Activated CD4-positive, alpha-beta T cell treated with anti-CD3 and anti-CD28 coated beads, Interleukin-2, Interleukin-4, amounts not matched to agents 100 ng/mL and 50 ng/mL, durations not matched to agents 16 hours and 8 hours (primary cell): ENCODE measurements at places on chromosomes 5 and 9.
A peak's percentile ranks its signal among the peaks of the same experiment; 100 is the strongest.

GRCh38 chr5:10892911-10893215, 131.8 kb upstream of the DAP start:
- no peak for DNase-seq

- DNase-seq, result no peak
These were observed 606.3 kb downstream of the TLE1 start for GRCh38 chr9:81083067-81083466.

GRCh38 chr5:58834242-58835225, 251.7 kb downstream of the RAB3C start:
- no peak for DNase-seq

DNA sequence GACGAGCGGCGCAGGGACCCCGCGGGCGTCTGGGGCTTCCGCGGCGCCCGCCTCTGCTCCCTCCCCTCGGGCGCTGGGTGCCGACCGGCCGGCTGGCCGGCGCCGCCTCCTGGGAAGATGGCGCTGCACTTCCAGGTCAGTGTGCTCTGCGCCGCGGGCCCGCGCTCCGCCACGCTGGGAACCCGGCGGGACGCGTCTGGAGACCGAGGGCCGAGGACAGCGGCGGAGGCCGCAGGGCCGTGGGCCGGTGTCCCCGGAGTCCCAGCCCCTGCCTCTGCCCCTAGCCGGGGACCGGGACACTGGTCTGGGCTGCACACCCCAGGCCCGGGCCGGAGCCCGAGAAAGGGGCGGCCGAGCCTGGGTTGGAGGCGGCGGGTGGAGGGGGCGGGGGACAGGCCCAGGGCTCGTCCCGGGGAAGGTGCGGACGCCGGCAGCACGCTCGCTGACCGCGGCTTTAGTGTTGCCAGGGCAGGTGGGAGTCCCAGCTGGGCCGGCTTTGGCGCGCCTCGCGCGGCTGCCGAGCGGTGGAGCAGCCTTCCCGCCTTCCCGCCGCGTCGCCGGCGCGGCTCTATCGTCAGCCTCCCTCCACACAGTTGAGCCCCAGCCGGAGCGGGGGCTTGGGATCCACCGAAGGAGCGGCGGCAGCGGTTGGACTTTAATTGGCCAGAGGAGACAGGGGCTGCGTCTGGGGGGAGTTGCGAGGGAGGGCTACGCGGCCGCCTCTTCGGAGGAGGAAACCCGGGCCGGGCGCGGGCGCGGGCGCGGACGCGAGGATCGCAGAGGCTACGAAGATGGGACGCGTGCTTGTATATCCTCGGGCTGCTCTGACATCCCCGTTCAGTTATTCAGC, at the start of gene RANBP17:
Gene RANBP17, plus strand, starts transcription at position 102 of the 850 bp plus-strand sequence.
- no peak for DNase-seq

DNA sequence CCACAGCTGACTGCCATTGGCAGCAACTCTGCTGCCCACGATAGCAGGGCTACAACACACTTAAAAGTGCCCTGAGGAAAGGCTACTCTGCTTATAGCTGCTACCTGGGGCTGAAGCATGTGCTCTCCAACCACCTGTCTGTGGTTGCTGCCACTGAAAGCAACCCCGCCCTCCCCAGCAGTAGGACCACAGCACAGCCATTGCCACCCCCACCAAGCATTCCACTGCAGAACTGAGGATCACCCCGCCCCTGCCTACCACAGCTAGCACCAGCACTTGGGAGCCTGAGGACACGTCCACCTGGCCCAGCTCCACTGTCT, 85.8 kb downstream of the LPAR1 start:
- DNase-seq, result no peak

DNA sequence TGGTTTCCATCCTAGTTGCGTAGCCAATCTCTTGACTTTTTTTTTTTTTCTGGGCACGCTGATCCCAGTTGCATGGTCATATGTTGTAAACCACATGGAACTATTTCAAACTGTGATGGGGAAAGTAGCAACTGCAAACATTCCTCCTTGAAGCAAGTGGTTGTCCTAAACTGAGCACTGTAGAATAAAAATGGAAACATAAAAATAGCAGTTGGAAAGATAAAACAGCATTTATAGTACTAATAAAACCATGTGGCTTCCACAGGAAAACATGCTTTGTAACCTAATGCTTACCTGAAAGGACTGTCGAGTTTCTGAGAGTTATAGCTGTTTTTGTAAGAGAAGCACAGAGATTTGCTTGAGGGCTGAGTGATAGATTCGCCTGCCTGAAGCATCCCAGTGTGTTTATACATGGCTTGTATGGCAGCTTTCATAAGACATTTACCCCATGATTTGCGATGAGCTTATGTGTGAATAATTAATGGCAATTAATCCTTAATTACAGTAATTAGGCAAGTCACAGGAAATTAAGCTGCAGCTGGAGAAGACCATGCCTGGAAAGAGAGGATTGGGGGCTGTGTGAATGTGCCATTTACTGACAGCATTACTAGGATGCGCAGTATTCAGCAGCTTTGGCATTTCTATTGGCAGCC, 136.5 kb downstream of the PBX3 start:
- DNase-seq, result no peak

GRCh38 chr5:96875791-96876291, 459 bp upstream of the ERAP2 start:
- DNase-seq, result peak; percentile 48

GRCh38 chr5:66113160-66113559, 30.9 kb upstream of the SREK1 start:
- no peak for DNase-seq

- DNase-seq, result no peak
These were observed 36.4 kb upstream of the ANGPTL2 start for GRCh38 chr9:127158786-127159324.

GRCh38 chr9:12813960-12814876, 39.4 kb downstream of the LURAP1L start:
- DNase-seq, result no peak

DNA sequence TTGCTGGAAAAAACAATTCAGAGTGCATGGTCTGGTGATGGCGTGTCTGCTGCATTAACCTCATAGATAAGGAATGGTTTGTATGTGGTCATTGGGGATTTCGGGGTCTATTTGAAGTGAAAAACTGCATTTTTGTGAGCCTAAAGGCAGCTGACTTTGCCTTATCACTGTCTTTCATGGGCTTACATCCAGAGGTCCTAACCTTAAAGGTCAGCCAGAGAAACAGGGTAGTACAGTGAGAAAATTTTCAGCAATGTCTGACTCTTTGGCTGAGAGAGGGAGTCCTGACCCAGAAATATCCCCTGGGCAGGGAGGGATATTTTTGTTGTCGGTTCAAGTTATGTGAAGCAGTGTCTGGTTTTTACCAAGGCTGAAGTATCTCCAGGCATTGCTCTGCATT, 5.7 kb downstream of the PCSK5 start:
- no peak for DNase-seq

- no peak for DNase-seq
These were observed 18.9 kb upstream of the VLDLR start for GRCh38 chr9:2602704-2603116.

DNA sequence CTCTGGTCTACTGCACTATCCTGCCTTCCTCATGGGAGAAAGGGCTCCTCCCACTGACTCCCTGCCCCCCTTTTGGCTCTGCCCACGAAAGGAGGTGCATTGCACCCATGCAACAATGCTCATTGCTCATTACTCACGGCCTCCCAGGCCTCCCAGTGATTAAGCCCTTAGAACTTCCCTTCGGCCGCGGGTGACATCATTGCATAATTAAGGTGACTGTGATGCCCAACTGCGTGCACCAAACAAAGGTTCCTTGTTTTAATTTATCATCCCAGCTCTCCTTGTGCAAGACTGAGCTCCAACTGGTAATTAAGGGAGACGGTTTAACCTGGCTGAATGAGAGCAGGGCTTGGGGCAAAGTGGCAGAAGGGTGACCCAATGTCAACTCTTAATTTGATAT, 180.4 kb downstream of the GAS1 start:
- no peak for DNase-seq

GRCh38 chr9:81602887-81603680, 86.3 kb downstream of the TLE1 start:
- DNase-seq, result no peak

GRCh38 chr9:24413651-24414050, 132.0 kb downstream of the IZUMO3 start:
- no peak for DNase-seq

- DNase-seq, result no peak
These were observed 365.2 kb downstream of the GADD45G start for GRCh38 chr9:89969881-89970639.

GRCh38 chr5:168174376-168174775, 117.1 kb upstream of the WWC1 start:
- DNase-seq, result no peak

DNA sequence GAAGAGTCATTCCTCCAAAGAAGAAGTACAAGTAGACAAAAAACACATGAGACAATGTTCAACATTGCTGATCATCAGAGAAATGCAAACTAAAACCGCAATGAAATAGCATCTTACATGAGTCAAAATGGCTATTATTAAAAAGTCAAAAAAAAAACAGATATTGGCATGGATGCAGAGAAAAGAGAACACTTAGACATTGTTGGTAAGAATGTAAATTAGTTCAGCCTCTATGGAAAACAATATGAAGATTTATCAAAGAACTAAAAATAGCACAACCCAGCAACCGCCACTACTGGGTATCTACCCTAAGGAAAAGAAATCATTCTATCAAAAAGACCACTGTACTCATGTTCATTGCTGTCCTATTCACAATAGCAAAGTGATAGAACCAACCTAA, 157.5 kb downstream of the CHSY3 start:
- DNase-seq, result no peak

- no peak for DNase-seq
These were observed 18.6 kb upstream of the PLIN2 start for GRCh38 chr9:19145881-19146280.

DNA sequence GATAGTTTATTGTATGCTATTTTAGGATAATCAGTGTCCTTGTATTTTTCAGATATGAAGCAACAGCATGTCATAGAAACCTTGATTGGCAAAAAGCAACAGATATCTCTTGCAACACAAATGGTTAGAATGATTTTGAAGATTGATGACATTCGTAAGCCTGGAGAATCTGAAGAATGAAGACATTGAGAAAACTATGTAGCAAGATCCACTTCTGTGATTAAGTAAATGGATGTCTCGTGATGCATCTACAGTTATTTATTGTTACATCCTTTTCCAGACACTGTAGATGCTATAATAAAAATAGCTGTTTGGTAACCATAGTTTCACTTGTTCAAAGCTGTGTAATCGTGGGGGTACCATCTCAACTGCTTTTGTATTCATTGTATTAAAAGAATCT, 14.5 kb downstream of the CCT5 start:
- DNase-seq, result no peak

DNA sequence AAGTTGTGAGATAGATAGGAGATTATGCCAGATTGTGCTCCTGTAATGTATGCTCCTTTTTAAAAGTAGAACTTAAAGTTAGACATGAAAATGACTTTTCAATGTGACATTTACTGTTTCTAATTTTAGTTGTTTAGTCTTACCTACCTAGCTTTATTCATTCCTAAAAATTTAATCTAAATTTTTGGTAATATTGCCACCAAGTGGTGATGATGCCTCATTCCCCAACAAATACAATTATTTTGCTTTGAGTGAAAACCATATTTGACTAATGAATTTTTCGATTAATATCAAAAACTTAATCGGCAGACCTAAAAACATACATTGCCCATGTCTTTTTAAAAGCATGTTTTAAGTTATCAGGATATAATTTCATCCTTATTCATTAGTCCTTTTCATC, 25.6 kb downstream of the PPWD1 start:
- no peak for DNase-seq

GRCh38 chr5:93034621-93035590, 546.1 kb downstream of the NR2F1-AS1 start:
- DNase-seq, result no peak

DNA sequence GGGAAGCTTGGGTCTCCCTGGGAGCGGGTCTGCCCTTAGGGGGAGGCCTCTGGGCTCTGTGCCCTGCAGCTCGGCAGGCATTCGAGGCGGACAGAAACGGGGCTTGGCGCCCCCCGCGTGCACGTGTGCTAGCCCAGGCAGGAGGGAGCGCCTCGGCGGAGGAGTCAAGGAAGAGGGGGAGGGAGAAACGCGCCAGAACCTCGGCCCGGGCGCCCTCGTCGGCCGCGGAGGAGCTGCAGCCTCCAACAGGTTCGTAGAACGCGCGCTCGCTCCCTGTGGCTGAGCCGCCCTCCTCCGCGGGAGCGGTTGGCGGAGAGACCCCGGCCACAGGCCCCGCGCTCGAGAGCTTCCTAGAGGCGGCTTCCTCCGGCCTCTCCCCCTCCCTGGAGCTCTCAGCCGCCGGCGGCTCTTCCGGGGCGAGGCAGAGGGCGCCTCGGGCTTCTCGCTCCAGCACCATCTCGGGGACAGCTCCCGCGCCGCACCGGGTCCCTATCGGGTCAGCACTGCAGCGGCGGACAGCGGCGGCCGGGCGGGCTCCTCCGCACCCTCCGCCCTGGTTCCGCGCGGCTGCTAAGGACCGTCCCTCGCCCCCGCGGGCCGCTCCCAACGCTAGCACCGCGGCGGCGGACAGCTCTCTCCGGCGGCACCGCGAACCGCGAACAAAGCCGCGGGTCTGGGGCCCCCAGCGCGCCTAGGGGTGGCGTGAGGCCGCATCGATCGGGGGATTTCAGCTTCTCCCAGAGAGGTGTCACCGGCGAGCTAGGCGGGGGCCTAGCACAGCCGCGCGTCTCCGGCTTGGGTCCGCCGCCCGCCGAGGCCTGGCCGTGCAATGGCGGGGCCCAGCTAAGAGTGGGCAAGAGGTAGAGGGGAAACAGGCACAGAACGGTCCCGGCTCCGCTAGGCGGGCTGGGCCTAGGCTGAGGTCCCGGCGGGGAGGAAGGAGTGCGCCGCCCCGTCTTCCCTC, 74.6 kb upstream of the CPLX2 start:
- peak; percentile 70 for DNase-seq

DNA sequence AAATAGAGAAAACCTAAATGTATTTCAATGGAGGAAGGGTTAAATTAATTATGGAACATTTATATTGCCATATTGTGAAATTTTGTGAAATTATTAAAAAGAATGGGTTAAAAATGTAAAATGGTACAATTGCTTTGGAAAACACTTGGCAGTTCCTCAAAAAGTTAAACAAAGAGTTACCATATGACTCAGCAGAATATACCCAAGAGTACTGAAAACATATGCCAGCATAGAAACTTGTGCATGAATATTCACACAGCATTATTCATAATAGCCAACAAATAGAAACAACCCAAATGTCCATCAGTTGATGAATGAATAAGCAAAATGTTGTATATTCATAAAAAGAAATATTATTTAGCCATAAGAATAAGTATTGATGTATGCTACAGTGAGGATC, 181.0 kb upstream of the MAST4 start:
- no peak for DNase-seq

- DNase-seq, result no peak
These were observed 428.7 kb upstream of the SGCD start for GRCh38 chr5:155898284-155898683.

DNA sequence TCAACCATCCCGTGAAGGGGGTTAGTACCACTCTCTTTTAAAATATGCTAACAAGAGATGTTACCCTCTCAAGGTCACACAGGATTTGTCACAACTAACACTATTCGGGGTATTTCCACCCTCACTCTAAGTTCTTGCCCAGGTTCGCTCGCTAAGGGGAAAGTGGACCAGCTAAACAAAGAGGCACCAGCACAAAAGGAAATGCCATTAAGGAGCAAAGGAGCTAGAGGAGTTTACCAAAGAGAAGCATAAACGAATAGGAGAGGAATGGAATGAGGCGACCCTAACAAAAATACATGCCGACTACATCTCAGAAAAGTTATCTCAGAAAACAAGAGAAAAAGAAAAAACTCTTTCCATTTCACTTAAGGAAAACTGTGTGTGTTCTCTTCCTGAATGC, 170.9 kb downstream of the DCP2 start:
- no peak for DNase-seq
